NCI-H187 (cell line): ENCODE measurements at places on chromosomes 12 and 14.

DNA sequence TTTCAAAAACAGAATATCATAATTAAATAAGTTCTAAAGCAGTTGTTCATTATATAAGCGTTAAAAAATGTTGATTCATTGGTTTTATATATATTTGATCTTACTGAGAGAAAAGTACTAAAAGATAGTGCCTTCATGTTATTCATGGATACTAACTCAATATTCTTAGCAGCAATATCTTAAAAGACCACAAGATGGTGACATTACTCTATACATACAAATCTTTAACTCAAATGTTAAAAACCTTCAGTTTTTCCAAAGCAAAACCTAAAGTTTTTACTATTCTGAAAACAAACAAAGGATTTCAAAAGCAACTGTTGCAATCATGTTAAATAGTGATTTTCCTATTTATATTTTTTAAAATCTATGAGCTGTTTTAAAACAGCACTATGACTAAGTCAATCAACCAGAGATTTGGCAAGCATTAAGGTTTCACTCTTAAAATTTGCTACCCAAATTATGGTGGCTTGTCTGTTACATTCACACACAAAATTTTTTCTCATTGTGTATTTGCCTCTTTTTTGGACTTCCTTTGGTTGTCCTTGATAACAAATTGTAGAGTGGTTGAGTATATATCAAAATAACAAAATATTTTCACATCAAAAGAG lies 50.1 kb upstream of the RERGL start:
- DNase-seq: no peak

DNA sequence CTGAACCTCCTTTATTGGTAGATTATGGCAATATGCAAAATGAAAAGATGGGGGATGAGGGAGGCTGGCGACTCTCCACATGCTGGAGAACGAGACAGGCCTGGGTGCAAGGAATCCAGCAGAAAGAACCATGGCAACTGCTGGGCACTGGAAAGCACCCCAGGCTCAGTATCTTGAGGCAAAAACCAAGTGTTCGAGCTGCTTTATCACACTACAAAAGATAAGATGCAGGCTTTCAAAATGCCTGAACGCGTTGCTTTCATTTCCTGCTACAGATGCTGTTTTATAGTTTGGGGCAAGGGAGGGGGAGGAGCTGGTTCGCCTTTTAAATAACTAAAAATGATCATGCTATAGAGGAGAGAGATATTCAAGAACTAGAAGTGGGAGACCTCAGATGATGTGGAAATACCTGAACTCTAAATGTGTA lies 38.9 kb downstream of the NIN start:
- no peak for DNase-seq

DNA sequence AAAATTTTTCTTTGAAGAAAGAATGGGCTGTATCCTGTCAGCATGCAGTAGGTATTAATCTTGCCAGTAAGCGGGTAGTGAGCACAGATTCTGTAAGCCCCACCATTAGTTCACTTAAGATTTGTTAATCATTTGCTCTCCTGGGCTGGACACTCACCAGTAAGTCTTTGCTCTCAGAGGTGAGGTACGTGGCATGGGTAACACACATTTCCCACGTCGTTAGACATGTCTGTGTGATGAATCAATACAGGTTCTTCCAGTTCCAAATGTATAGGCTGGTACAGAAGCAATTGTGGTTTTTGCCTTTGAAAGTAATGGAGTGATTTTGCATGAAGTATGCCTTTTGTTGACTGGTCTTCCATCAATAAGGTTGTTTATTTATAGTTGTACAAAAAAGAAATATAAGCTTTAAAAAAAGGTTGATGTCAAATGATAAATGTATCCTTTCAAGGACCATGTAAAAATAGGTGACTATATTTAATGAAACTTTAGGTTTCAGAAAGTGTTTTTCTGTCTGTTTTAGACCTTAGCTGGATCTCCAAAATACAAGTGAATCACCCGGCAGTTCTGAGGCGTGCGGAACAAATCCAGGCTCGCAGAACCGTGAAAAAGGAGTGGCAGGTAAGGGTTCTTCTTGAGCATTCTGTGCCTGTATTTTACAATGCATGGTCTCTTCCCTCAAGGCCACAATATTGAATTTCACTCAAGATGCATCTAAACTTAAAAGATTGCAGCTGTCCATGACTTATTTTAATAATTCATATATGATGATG lies 45.5 kb downstream of the DERA start:
- DNase-seq: peak; percentile 58

DNA sequence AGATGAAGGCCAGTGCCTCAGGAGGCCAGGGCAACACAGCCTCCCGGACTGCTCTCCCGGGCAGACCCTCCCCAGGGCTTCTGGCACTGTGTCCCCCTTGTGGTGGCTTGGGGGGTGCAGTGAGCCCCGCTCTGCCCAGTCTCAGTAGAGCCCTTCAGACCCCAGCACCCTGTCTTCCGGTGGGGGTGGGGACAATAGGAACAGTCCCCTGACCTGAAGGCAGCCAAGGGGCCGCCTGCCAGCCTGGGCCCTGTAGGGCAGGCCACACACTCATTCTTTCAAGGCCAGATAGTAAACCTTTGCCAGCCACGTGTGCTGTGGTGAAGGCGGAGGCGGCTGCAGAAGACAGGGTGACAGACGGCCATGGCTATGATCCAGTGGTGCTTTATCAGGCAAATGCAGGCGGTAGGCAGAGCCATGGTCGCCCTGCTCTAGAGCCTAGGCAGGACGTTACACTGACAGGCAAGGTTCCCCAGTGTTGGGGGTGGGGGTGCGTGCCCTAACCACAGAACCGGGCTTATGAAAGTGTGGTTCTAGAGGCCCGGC lies 15.0 kb downstream of the ZFYVE21 start:
- DNase-seq: no peak

GRCh38 chr14:91545946-91546716 lies 36.0 kb upstream of the PPP4R3A start:
- no peak for DNase-seq

- no peak for DNase-seq
Observed at GRCh38 chr12:109900752-109901580, 892 bp downstream of the TCHP start.

DNA sequence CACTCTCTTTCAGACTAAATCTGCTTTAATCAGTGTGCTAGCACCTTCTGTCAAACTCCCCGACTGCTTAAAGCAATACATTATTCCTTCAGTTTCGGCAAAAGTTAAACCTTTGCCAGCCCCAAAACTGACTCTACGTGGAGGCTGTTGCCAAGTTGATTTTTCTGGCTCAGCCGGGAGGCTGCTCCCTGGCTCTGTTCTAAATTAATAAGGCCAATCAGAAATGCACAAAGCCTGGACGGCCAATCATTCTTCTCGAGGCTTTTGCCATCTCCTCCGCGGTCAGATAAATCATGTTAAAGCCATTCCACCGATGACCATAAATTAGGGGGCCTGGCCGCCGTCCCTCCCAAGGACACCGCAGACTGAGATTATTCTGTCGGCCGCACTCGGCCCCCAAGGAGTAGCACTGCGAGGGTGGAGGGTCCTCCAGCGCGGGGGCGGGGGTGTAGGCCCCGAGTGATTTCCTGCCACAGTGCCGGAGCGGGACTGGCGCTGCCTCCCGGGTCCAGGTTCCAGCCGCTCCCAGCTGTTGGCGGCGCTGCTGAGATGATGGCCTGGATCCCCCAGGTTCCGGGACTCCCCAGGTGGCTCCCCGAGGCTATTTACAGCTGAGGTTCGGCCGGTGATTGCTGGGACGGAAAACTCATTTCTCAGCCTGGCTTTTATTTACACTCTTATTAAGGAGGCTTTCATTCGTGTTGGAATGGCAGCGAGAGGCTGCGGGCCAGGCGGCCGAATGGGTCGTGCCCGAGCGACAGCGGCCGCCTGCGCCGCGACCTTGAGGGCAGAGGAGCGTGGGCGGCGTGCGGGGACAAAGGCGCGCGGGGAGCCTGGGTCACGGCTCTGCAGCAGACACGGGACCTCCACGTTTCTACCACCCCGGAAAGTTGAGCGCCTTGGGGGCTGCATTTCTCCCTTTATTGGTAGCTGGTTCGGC lies 165.1 kb downstream of the MON2 start:
- peak; percentile 10 for DNase-seq

- peak; percentile 34 for DNase-seq
Observed at GRCh38 chr12:92539976-92540781, 162.6 kb upstream of the PLEKHG7 start.

DNA sequence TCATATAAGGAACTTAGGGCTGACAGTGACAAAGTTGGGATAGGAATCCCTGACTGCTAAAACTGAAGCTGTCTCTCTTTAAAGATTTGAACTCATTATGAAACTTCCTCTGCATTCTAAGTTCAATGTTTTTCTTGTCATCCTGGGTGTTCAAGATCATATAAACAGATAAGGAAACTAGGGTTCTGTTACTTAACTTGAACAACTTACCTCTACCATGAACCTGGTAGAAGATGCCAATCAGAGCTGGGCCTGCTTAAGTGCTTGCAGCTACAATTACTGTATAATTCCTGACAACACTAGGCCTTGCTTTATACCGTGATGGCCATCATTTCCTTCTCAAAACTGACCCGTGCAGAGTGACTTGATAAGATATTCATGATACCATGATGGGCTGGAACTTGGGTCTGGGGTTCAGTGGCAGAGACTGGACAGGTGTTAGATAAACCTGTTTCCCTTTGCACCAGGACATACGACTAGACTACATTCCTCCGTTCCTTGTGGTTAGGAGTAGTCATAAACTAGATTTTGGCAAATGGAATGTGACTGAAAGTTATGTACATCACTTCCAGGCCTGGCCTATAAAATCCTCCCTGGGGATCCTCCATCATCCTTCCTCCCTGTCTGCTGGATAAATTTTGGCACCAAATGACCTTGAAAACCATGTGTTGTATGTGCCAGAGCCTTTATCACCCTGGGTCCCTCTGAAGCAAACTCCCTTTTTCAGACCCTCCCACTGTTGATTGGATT lies 172.2 kb upstream of the PRICKLE1 start:
- DNase-seq: no peak

GRCh38 chr14:24674204-24674970 lies 40.4 kb upstream of the GZMB start:
- DNase-seq: no peak

DNA sequence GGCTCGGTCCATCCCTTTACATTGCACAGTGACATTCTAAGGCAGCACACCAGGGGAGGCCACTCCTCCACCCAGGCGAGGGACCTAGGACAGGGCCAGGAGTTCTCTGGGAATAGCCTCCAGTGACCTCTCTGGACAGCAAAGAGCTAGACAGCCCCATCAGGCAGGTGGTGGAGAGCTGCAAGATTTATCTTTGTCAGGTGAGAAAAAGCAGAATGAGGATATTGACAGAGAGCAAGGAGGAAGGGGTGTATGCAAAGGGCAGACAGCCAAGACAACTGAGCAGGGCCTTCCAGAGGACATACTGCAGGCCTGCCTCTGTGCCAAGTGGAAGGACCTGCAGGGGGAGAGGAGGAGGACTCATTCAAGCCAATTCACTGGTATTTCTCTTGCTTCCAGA lies 112.4 kb upstream of the MAX start:
- no peak for DNase-seq
